Kidney epithelial cell (primary cell): ENCODE measurements at places on chromosomes 1 and 21.

DNA sequence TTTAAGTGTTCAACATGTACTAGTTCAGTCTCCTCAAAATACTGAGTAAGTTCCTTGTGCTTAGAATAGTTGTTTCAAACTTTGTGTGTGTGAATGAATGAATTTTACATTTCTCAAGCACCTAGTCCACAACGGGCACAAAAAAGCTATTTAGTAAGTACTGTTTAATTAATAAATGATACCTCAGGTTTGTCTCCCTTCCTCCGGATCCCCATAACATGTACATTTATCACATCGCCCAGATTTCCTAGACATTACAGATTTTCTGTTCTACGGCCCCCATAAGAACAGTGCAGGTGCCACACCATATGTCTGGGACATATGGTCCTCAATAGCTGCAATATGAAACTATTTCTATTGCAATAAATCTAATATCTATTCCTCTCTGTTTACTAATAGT lies 1.3 kb upstream of the TTF2 start:
- DNase-seq, result no peak

- DNase-seq, result no peak
These were observed 129.7 kb upstream of the UBE2U start for GRCh38 chr1:64073705-64074104.

- DNase-seq, result no peak
These were observed 81.8 kb upstream of the KCNA3 start for GRCh38 chr1:110756506-110756905.

DNA sequence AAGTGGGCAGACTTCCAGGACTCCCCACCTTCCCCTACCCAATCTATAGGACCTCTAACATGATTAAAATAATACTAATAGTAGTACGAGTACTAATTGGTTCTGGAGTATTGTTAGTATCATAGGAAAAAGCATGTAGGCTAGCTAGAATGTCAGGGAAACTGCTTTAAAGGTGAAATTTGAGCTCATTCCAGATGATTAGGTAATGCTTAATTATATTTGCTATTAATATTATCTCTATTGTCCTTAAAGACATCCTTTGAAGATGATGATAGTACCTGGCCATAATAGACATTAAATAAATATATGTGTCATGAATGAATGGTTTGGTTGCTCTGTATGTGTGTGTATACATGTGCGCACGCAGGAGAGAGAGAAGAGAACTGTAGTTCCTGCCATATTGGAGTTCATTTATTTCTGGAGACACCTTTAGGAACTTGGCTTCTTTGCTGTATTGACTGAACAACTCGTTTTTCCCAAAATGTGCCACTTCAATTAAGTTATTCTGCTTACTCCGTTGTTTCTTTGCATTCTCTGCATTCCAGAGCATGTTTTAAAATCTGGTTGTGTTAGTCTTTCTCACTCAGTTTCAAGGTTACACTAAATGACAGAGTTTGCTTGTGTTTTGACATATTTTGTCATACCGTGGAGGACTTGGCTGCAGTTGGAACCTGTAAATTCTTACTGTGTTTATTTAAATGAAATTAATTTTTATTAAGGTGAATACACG lies 117.1 kb downstream of the OSBPL9 start:
- no peak for DNase-seq

DNA sequence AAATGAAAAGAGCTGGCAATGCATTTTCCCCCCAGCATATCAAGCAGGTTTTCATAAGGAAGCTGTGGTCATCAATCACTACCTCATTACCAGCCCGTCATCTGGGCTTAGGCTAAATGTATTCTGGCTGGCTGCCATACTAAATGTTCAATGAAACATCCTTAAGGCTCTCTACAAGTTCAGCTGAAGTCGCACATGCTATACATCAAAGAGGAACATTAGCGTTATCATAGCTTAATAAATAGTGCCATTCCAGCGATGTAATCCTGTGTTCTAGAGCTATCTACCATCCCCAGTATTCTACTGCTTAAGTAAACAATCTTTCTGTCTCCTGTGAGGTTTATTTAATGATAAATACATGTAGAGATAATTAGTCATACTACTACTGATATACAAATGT lies 288.8 kb downstream of the DPYD start:
- peak; percentile 1 for DNase-seq

- no peak for DNase-seq
These were observed 541 bp downstream of the USP48 start for GRCh38 chr1:21782349-21782867.

GRCh38 chr1:19157653-19158052 lies 52.4 kb downstream of the UBR4 start:
- DNase-seq, result no peak

DNA sequence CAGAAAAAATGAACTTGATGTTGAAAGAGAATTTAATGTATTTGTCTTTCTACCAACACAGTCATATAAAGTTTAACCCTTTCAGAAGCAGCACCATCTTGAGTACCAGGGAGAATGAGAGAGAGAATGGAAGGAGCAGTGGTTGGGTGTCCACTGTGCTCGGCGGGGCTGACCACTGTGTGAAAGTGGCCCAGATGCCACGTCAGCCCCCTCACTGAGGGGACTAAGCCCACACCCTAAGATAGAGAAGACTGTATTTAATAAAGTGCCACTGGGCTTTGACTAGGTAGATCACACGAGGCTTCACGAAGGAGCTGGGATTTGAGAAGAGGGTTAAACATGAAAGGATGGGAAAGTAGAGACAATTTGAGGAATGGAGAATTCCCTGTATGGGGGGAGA lies 31.2 kb downstream of the BATF3 start:
- DNase-seq, result no peak

GRCh38 chr1:76942549-76942948 lies 75.3 kb downstream of the ST6GALNAC5 start:
- DNase-seq, result no peak

DNA sequence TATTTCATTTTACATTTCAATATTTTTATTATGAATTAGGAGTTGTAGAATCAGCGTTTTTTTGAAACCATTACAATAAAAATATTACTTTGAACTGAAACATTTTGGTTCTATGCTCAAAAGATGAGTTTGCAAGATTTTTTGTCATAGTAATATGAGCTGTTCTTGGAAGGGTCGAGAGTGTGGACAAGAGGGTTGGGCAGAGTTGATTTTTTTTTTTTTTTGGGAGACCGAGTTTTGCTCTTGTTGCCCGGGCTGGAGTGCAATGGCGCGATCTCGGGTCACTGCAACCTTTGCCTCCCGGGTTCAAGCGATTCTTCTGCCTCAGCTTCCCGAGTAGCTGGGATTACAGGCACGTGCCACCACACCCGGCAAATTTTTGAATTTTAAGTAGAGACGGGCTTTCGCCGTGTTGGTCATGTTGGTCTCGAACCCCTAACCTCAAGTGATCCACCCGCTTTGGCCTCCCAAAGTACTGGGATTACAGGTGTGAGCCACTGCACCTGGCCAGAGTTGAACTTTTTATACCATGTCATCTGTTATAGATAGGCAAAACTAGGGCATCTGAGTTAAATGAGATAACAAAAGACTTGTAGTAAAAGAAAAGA lies 3.3 kb downstream of the CACYBP start:
- DNase-seq, result no peak

DNA sequence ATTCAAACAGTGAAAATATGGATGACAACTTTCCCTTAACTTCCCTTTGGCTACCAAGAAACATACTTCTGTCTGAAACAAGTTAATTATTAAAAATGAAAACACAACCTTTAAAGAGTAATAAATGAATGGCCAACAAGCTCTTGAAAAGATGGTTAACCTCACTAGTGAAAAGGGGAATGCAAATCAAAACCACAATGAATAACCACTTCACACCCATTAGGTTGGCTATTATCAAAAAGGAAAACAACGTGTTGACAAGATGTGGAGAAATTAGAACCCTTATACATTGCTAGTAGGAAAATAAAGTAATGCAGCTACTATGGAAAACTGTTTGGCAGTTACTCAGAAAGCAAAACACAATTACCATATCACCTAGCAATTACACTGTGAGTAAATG lies 14.1 kb downstream of the COP1 start:
- no peak for DNase-seq

- DNase-seq, result no peak
These were observed 834.3 kb downstream of the KCNT2 start for GRCh38 chr1:195773931-195774330.

GRCh38 chr1:87766737-87767136 lies 438.1 kb downstream of the LMO4 start:
- no peak for DNase-seq

- DNase-seq, result no peak
These were observed 7.9 kb upstream of the CLDN14 start for GRCh38 chr21:36487641-36488307.

DNA sequence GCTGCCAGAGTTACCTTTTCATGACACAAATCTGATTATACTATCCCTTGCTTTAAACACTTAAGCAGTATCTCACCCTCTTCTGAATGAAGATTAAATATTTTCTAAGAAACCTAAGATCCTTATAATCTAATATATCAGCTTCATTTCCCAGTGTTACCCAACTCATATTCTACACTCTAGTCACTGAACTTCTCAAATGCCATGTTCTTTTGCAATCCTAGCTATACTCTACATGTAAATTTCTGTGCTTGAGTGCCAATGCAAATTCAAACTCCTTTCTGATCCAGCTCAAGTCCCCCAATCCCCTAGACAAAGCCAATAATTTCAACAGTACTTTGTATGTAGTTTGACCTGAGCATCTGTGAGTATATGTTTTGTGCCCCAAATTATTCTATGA lies 293.9 kb downstream of the SDCCAG8 start:
- DNase-seq, result no peak

- no peak for DNase-seq
These were observed 8.3 kb downstream of the GFI1 start for GRCh38 chr1:92478393-92478792.

DNA sequence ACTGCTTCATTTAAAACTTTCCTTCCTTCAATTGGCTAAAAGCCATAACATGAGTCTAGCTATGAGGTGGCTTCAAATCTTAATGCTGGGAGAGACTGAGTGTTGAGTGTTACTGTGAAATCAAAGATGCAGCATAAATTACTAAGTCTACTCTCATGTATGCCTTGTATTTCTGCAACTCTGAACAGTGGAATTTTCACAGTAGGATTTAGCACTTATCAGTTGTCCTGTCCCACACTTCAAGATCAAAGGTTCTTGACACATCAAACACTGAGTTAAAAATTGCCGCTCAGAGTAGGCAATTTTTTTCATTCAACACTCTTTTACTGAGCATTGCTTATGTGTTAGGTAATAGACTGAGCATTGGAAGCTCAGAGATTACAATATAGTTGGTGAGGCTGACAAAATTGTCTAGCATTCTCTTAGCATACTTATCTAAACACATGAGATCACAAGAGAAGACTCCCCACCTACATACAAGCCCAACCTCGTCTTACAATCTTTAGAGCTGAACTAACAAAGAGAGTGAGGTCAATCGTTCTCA lies 56.4 kb upstream of the ADORA3 start:
- no peak for DNase-seq

- no peak for DNase-seq
These were observed 14.2 kb upstream of the KCNE1 start for GRCh38 chr21:34526241-34526617.

DNA sequence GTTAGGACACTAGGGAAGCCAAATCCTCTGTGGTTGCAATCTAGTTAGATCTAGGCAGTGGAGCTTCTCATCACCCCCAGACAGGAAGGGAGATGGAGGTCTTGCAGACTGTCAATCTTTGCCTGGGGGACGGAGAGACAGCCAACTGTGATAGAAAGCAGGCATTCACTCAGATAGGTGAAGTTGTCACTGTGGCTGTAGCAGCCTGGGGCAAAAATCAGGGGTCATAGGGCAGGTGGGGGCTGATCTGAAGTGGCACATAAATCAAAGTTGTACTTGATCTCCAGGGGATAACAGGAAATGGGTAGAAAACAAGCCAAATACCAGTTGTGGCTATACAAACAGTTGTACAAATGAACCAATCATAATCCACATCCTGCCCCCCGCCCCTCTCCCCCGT lies 620.9 kb upstream of the USP24 start:
- DNase-seq, result no peak

- no peak for DNase-seq
These were observed 11.1 kb downstream of the PDZK1 start for GRCh38 chr1:145695821-145696629.

DNA sequence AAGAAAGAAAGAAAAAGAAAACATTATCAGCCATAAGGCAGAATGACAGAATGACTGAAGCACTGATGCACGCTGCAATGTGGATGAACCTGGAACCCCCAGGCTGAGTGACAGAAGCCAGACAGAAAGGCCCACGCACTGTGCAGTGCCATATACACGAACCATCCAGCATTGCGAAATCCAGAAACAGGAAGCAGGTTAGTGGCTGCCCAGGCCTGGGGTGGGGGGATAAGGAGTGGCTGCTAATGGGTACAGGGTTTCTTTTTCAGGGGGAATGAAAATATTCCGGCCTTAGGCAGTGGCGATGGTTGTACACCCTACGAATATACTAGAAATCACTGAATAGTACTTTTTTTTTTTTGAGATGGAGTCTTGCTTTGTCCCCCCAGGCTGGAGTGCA lies 57.0 kb downstream of the CHD5 start:
- DNase-seq, result no peak

- DNase-seq, result no peak
These were observed 3.7 kb downstream of the LYPLAL1 start for GRCh38 chr1:219177363-219177762.

DNA sequence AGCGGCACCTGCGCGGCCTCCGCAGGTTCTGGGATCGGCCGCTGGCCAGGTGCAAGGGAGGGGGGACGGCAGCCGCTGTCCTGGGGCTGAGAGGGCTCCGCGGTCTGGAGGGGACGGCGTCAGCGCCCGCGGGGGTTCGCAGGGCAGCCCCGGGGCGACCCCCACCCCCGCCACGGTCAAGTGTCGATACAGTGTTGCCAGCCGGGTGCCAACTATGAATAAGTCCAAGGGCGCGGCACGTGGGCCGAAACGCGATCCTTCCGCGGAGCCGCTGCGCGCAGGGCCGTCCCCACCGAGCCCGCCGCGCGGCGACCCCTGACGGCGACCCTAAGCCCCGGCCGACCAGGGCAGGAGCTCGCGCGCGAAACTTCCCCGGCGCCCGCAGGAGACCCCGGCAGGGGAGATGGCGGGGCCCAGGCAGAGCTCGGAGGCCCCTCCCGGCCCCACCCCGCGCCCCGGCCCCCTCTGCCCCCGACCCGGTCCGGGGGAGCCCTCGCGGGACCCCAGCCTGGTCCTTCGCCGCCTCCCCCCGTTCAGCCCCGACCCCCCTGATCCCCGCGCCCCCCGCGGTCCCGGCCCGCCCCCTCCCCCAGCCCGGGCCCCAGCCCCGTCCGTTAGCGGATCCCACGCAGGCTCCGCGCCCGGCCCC lies 586 bp upstream of the AGPAT3 start:
- DNase-seq, result no peak

GRCh38 chr1:92484472-92485380 lies 2.0 kb downstream of the GFI1 start:
- DNase-seq, result no peak

DNA sequence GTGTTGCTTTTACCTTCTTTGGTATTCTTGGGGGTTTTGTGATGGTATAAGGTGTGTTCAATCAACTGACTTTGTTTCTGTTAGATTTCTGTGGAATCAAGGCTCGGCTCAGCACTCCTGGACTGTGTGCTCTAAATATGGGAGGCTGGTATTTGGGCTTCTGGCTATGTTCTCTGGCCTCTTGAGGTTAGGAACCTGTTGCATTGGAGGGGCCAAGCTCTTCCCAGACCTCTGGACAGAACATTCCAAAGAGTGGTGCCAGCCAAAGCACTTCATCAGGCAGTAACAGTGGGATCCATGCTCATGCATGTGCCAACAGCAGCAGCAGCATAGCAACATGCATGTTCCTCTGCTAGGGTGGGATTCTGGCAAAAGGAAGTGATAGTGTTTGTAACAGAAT lies 8.3 kb downstream of the KRTAP19-7 start:
- DNase-seq, result no peak
